ENCODE measurements at places on chromosomes 12 and 14.

- no peak for DNase-seq
These were observed 20.6 kb downstream of the GNG2 start for GRCh38 chr14:51880835-51881580.

DNA sequence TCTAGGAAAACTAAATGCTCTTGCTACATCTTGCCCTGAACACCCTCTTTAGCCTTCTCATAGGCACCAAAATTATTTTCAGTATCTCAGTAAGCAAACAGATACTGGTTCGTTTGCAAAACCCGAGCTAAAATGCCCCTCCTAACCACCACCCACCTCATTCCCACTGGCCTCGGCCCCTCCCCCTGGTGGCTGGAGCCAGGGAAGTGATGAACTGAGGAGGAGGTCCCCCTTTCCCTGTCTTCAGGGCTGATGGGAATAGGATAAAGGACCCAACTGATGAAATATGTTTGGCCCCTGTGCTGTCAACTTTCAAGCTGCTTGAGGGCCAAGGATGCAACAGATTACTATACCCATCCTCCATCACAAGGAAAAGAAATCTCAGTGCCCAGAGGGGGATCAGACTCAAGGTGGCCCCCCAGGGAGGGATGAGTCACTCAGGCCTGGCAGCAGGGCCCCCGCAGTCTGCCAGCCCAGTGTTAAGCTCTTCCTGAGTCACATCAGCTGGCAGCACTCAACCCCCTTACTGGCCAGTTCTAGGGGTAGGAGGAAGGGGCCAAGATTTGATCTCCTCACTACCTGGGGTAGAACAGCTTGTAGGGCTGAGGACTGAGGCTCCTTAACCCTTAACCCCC is 1.7 kb downstream of the ANKRD52 start:
- no peak for DNase-seq

DNA sequence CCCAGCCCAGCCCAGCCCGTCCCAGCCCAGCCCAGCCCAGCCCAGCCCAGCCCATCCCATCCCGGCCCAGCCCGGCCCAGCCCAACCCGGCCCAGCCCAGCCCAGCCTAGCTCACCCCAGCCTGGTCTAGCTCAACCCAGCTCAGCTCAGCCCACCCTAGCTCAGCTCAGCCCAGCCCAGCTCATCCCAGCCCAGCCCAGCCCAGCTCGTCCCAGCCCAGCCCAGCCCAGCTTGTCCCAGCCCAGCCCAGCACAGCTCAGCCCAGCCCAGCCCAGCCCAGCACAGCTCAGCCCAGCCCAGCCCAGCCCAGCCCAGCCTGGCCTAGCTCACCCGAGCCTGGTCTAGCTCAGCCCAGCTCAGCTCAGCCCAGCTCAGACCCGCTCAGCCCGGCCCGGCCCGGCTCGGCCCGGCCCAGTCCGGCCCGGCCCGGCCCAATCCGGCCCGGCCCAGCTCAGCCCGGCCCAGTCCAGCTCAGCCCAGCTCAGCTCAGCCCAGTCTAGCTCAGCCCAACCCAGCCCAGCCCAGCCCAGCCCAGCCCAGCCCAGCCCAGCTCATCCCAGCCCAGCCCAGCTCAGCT is 184.7 kb downstream of the TMEM121 start:
- DNase-seq, result no peak

- no peak for DNase-seq
These were observed 5.0 kb upstream of the CCDC198 start for GRCh38 chr14:57498659-57499058.

DNA sequence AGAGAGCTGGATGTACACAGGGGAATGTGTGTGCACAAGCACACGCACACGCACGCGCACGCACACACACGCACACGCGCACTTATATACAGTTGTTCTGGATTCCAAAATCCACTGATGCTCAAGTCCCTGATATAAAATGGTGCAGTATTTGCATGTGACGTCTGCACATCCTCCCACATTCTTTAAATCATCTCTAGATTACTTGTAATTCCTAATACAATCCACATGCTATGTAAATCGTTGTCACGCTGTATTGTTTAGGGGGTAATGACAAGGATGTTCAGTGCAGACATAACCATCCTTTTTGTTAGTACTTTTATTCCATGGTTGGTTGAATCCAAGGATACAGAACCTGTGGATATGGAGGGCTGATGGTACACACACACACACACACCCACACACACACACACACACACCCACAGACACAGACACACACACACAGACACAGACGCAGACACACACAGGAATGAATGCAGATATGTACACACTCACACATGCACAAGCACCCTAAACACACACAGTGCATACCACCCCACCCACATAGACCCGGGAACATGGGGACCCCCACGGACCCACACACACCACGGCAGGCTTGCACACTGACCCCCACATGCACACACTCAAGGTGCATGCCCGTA is 188.5 kb upstream of the PRMT8 start:
- DNase-seq, result no peak

- no peak for DNase-seq
These were observed 21.6 kb downstream of the TGFB3 start for GRCh38 chr14:75960231-75960630.

DNA sequence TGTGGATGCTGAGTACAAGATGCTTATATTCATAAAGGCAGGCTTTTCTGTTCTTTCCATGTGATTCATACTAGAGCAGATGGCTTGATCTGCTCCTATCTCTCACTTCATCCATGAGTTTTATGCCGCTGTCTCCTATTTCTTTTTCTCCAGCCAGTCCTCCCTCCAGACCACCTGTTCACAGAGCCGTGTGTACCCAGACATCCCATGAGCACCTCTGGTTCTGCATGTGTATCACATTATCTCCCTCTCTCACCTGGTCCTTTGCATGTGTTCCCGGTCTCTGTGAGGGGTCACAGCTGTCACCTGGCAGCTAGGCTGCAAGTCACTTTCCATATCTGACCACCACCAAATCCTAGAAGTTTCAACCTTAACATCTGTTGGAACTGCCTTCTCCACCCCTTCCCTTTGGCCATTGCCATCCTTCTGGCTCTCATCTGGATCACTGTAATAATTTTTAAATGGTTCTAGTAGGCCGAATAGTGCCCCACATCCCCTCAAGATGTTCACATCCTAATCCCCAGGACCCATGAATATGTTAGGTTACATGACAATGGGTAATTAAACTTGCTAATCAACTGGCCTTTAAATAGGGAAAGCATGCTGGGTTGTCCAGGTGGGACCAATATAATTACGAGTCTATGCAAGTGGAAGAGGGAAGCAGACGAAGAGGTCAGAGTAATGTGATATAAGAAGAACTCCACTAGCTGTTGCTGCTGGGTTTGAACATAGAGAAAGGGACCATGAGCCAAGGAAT is 168.1 kb downstream of the SNAPC1 start:
- DNase-seq, result no peak

GRCh38 chr14:91227183-91227628 is 17.3 kb downstream of the GPR68 start:
- no peak for DNase-seq

DNA sequence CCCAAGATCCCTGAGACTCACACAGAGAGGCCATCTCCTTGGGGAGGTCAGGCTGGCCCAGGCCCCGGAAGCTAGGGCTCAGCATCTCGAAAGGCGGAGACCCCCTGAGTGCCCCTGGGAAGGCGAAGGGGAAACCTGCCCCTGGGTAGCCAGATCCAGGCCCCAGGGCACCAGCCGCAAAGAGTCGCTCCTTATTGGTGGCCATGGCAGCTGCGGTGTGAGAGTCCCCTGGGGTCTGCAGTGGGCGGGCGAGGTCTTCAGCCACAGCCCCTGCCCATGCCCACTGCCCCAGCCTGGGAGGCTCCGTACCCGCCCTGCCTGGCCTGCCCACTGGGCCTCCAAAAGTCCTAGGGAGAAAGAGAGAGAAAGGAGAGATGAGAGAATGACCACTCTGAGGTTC is 4.7 kb downstream of the RARG start:
- no peak for DNase-seq

- no peak for DNase-seq
These were observed 4.7 kb downstream of the EXOC3L4 start for GRCh38 chr14:103099081-103099732.

DNA sequence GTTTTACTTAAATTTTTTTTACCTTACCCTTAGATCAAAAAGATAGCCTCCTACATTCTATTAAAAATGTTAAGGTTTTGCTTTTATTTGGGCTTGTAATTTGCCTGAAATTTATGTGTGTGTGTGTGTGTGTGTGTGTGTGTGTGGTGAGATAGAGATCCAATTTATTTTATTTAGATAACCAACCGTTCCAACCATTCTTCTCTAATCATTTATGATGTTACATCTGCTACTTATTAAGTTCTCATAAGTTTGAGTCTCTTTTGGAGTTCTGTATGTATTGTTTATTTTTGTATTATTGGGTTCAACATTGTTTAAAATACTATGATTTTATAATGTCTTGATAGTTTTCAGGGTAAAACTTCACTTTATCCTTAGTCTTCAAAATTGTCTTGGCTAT is 70.6 kb upstream of the PAWR start:
- DNase-seq, result no peak

- DNase-seq, result no peak
These were observed 2.3 kb downstream of the AVIL start for GRCh38 chr12:57816001-57816854.

DNA sequence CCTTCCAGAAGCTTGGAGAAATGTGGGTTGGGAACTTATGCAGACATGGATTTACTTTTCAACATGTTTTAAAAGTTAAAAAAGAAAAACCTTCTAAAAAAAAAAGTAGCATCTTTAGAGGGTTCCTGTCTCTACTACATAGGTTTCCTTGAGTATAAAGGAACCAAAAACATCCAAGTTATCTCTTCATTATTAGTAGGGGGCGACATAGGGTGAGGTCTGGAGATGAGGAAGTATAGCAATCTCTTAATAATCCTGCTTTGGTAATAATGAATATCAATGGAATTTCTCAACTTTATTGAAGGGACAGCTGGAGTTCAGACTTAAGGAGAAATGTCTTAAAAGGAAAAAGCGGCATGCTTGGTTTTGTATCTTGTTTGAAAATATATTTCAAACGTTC is 6.5 kb upstream of the PLXNC1 start:
- no peak for DNase-seq

DNA sequence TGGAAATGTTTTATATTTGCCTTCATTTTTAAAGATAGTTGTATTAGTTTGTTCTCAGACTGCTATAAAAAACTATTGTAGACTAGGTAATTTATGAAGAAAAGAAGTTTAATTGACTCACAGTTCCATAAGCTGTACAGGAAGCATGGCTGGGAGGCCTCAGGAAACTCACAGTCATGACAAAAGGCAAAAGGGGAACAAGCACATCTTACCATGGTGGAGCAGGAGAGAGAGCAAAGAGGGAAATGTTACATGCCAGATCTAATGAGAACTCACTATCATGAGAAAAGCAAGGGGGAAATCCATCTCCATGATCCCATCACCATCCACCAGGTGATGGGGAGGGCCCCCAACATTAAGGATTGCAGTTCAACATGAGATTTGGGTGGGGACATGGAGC is 35.5 kb upstream of the UNC79 start:
- DNase-seq, result no peak

DNA sequence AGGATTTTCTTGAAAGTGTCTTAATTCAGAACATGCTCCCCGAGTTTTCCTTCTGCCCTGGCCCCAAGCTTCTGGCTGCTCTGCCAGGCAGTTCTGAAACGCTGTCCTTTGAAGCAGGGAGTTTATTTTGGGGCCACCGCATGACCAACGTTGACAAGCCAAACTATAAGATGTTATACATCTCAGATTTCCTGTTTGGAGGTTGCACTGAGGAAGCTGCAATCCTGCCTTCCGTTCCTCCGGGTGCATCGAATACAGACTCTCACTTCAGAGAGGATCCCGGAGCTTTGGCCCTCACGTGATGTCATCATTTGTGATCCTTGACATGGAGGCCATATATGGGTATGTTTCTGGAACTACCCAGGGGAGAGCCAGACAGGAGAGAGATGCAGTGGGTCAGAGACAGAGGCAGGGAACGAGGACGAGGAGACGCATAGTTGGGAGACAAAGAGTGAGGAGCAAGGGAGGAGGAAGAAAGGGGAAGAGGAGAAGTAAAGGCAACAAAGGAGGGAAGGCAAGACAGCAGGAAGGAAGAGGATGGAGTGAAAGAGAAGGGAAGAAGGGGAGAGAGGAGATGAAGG is at the start of gene ASB2:
Gene ASB2 (minus strand): TSS at position 94 of the 581 bp plus-strand sequence. CDS start 12,031 bp downstream, outside the sequence.
- no peak for DNase-seq

- DNase-seq, result no peak
These were observed 4.2 kb downstream of the ACYP1 start for GRCh38 chr14:75059642-75060041.

GRCh38 chr14:93369713-93370266 is 22.8 kb downstream of the COX8C start:
- DNase-seq, result no peak

- DNase-seq, result no peak
These were observed 348.5 kb downstream of the NPAS3 start for GRCh38 chr14:33287189-33287588.

DNA sequence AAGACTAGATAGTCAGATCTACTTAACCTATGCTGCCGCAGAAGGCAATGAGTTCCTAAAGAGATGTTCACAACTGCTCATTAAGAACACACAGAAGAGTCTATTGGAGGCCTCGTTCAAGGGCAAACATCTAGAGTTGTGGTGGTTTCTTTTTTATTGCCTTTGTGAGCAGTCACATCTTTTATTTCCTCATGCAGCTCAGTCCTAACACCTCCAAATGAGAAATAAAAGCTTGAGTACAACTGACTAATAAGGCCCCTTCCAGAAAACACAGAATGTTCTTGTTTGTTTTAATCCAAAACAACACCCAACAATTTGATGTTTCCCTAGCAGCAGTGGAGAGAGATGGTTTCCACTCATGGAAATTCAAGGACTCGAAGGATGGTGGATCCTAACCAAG is 123.5 kb upstream of the NOS1 start:
- no peak for DNase-seq

DNA sequence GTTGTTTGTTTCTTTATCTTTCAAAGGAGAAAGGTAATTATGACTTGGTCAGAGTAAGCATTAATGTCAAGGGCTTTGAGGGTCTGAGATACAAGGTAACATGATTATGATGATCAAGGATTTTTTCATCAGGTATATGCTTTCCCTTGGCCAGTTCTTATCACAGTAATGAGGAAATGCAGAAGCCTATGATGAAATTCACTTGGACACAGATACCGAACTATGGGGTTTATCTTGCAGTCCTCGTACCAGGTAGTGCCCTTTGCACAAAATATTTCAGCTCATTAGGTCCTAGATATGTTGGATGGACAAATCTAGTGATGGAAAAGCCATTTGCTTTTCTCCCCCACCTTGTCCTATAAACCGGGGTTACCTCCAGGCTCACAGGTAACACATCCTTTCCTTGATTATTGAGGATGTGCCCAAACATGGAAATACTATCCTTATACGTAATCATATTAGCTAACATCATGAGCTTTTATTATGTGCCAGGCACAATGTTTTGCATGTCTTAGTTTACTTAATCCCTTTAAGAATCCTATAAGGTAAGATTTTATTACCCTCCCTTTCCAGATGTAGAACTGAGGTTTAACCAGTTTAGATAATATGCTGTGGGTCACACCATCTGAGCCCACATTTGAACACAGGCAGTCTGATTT is 7.0 kb upstream of the RASSF3 start:
- no peak for DNase-seq

Measured in stimulated activated CD4-positive, alpha-beta T cell treated with anti-CD3 and anti-CD28 coated beads, Interleukin-15, amount 100 ng/mL, for 1 hour (primary cell).